ENCODE measurements at places on chromosomes 13 and 19.

GRCh38 chr13:106424805-106425204, 110.7 kb downstream of the EFNB2 start:
- no peak for DNase-seq

GRCh38 chr19:8143041-8143440, 6.4 kb downstream of the FBN3 start:
- no peak for DNase-seq

- DNase-seq, result no peak
These were observed 35.1 kb downstream of the INTS6 start for GRCh38 chr13:51417716-51418115.

- DNase-seq, result no peak
These were observed 191.5 kb downstream of the ZNF536 start for GRCh38 chr19:30563691-30564090.

GRCh38 chr13:74409551-74409950, 275.3 kb upstream of the KLF12 start:
- DNase-seq, result no peak

DNA sequence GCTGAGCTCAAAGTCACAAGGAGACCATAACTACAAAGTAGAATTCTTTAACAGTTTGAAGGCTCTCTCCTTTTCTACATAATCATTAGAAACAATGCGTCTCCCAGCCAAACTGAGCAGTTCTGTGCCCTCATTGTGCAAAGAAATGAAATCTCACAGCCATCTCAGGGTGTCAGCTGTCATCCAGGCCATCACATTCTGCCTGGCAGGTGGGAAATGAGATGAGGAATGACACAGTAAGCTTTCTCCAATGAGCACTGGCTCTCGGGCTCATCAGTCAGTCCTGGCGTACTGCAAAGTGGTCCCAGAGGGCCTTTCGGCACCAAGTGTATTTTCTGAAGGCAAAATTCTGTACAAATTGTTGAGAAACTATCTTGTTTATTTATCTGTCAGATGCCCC, 306.5 kb downstream of the KCTD12 start:
- DNase-seq, result no peak

GRCh38 chr13:109698779-109699178, 87.6 kb downstream of the IRS2 start:
- DNase-seq, result no peak

DNA sequence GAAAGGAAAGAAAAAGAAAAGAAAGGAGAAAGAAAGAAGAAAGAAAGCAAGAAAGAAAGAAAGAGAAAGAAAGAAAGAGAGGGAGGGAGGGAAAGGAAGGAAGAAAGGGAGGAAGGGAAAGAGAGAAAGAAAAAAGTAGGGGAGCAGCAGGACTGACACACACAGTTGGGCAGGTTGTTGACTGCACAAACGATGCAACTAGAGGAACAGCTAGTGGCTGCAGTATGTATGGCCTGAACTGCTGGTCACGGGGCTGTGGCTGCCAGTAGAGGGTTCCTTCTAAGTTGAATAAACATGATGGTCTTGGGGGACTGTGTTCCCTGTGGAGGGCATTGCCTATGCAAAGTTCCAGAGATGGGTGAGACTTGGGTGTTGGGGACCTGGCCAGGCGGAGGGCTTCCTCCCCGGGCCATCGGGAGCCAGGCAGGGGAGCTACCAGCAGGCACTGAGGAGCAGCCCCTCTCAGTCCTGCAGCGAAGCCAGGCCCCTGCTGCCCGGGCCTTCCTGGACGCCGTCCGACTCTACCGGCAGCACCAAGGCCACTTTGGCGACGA, 16.7 kb upstream of the COLGALT1 start:
- DNase-seq, result no peak

DNA sequence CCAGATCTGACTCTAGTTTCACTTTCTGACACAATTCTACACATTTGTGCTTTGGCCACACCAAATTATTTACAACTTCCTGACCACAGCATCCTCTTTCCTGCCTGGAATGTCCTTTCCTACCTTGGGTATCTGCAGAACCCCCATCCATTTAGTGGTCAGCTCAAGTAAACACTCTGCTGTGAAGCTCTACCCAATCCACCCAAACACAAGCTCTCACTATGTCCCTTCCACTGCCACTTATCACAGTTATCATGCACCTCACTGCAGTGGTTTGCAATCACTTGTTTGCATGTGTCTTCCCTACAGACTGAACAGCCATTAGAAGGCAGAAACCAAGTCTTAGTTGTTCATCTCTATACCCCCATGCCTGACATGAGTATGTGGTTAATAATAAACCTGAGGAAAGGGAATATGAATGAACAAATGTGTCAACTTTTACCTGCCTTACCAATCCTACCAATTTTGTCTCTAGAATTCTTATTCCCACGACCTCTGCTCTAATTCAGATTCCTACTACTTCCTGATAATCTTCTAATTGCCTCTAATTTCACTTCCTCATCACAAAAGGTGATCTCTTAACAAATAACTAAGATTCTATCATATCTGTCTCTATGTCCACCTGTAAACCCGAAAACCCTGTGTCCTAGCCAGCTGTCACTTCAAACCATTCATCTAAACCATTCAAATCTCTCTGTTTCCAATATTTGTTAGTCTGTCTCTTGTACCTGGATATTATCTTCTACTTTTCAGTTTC, 25.1 kb downstream of the LNX2 start:
- no peak for DNase-seq

DNA sequence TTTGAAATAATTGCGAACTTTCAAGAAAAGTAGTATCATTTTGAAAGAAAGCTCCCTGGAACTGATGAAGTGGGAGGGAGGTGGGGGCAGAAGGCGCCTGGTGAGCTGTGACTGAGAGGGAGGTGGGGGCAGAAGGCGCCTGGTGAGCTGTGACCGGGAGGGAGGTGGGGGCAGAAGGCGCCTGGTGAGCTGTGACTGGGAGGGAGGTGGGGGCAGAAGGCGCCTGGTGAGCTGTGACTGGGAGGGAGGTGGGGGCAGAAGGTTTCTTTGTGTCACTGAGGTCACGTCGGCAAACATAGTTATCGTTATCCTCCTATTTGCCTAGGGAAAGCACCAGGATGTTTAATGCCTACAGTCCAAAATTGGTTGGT, 24.2 kb downstream of the C2CD4C start:
- no peak for DNase-seq

GRCh38 chr13:54950546-54950945, 1921.9 kb downstream of the OLFM4 start:
- DNase-seq, result no peak

DNA sequence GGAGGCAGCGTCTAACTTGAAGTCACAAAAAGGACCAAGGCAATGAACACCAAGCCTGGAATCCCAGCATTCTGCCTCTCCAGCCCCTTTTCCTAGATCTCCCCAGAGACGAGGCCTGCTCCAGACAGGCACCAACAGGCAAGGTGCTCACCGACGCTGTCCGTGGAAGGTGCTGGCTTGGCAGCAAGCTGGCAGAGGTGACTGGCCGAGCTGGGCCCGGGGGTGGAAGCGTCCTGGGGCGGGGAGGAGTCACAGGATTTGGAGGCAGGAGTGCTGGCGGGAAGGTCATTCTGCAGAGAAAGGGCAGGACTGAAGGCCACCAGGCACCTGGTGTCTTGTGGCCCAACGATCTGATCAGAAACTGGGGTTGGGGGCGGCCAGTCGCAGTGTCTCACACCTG, 18.2 kb downstream of the TLE2 start:
- DNase-seq, result no peak

- peak; percentile 78 for DNase-seq
These were observed 54.7 kb downstream of the ZNF787 start for GRCh38 chr19:56066152-56067023.

GRCh38 chr19:49855676-49856573, 5.0 kb downstream of the PTOV1 start:
- no peak for DNase-seq

GRCh38 chr13:24036115-24036514, 124.4 kb upstream of the SPATA13 start:
- no peak for DNase-seq

- DNase-seq, result no peak
These were observed 10.6 kb upstream of the ZNF358 start for GRCh38 chr19:7505288-7505681.

GRCh38 chr19:54312436-54313377, at the start of gene LILRA5:
Gene LILRA5 (minus strand): TSS chr19:54313166. CDS start chr19:54313019, 147 bp downstream.
- DNase-seq, result no peak

DNA sequence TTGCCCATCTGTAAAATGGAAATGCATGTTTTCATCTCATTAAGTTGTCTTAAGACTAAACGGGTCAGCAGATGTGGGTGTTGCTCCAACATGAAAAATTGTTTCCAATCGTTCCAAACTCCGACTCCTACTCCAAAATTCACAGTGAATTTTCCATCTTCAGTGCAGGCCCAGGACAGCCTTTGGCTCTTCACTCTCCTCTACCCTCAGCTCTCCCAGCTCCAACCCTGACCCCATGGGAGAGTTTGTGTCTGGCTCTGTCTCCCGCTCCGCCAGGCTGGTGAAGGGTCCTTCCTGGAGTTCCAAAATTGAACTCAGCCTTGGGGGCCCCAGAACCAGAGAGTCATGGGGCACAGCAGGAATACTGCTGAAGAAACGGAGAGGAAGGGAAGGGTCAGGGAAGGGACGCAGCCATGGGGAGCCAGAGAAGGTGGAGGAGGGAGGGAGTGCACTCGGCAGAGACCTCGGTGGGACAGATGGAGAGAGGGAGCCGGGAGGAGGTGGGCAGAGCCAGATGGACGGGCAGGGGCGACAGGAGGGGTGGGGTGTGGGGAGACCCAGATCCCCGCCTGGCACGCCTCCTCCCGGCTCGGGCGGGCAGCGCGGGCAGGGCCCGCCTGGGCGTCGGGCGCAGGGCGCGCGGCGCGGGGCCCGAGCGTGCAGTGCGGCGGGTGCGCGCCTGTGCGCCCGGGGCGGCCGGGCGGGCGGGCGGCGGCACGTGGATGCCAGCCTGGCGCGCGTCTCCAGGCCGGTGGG, 45.6 kb downstream of the CELF5 start:
- DNase-seq, result no peak

GRCh38 chr13:31761951-31762350, 22.6 kb downstream of the RXFP2 start:
- no peak for DNase-seq

GRCh38 chr13:105598529-105598928, 936.9 kb downstream of the EFNB2 start:
- DNase-seq, result no peak

GRCh38 chr13:107035186-107035585, 467.2 kb upstream of the ARGLU1 start:
- DNase-seq, result no peak

DNA sequence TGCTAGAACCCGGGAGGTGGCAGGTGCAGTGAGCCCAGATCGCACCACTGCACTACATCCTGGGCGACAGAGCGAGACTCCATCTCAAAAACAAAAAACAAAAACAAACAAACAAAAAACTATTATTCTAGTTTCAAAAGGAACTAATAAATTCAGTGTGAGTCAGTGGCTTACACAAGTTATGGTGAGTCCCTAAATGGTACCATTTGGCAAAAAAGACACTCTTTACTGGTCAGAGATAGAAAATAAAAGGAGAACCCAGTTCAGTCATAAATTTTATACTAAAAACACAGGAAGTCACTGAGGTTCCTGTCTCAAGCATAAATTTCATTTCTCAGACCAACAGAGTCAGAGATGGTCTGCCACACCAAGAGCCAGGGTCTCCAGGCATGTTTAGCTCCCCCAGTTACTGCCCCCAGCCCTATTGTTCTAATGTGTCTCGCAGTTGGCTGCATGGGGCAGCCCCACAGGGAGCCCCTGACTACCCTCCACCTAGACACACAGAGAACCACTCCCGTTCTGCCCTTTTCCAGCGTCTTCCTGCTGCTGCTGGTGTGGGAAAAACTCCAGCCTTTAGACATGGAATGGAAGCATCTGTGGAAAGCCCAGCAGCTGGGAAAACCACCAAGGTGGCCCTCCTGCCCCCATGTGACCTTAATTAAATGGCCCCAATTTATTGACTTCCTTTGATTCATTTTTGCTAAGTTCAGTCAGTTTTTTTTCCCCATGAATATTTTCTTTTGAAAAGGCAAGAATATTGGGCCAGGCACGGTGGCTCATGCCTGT, 12.2 kb downstream of the THSD1 start:
- no peak for DNase-seq

GRCh38 chr13:91574766-91575165, 176.3 kb downstream of the GPC5 start:
- no peak for DNase-seq

- no peak for DNase-seq
These were observed 13.8 kb downstream of the PAK4 start for GRCh38 chr19:39139305-39139874.

- no peak for DNase-seq
These were observed 87.6 kb upstream of the STK24 start for GRCh38 chr13:98664510-98664909.

- DNase-seq, result peak; percentile 71
These were observed at the start of gene FBXO17 for GRCh38 chr19:38975214-38975860. Gene FBXO17 (minus strand): TSS chr19:38975742. CDS start chr19:38950319, 25,423 bp downstream.
